ENCODE measurements at places on chromosomes 1 and 21.

- DNase-seq, result no peak
Measured at GRCh38 chr1:2532485-2533160, 2.6 kb upstream of the HES5 start.

GRCh38 chr1:245797592-245798348 lies 643.0 kb downstream of the KIF26B start:
- DNase-seq, result no peak

GRCh38 chr21:42830456-42831455 lies 48.6 kb downstream of the WDR4 start:
- no peak for DNase-seq

- no peak for DNase-seq
Measured at GRCh38 chr1:87478231-87478630, 149.6 kb downstream of the LMO4 start.

- DNase-seq, result no peak
Measured at GRCh38 chr1:169595764-169596711, 9.8 kb upstream of the F5 start.

GRCh38 chr1:21232044-21232443 lies 55.3 kb upstream of the EIF4G3 start:
- DNase-seq, result no peak

All from stimulated activated CD8-positive, alpha-beta memory T cell treated with anti-CD3 and anti-CD28 coated beads, Interleukin-7, amount 100 ng/mL, for 48 hours (primary cell).